ENCODE measurements at places on chromosomes 16 and 17.
A peak's percentile ranks its signal among the peaks of the same experiment; 100 is the strongest.

GRCh38 chr17:5260542-5260941 lies 21.5 kb upstream of the RABEP1 start:
- DNase-seq, result no peak

DNA sequence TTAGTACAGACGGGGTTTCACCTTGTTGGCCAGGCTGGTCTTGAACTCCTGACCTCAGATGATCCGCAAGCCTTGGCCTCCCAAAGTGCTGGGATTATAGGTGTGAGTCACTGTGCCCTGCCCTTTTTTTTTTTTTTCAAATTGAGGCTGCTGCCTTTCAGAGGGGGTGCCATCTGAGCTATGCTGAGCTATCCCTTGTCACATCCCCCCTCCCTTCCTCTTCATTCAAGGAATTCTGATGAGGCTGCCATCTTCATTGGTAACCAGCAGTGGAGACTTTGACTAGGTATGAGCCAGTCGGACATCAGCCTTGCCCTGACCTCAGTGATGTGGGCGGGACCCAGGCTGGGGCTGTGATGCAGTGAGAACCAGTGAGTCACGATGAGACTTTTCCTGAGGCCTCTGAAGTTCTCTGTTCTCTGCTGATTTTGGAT lies 24.4 kb upstream of the GPT2 start:
- no peak for DNase-seq

DNA sequence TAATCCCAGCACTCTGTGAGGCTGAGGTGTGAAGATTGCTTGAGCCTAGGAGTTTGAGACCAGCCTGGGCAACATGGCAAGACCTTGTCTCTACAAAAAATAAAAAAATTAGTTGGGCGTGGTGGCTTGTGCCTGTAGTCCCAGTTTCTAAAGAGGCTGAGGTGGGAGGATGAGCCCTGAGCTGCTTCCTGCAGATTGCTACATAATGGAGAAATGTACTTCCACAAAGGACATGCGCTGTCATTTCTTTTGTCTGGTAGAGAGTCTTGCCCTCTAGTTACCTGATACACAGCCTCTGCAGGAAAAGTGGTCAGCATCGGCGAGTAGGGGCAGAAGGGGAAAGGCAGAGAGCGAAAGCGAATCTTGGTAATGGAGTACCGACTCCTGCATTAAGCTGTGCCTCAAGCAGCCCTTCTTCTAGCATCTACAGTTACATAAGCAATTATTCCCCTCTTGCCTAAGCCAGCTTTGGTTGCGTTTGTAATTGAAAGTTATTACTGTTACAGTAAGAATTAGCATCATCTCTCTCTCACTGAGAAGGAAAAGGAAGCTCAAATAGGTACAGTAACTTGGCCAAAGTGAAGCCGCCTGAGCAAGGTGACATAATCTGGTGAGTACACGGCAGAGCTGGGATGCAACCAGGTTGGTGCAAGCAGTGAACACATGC lies 18.5 kb upstream of the GGA2 start:
- DNase-seq, result peak; percentile 4

DNA sequence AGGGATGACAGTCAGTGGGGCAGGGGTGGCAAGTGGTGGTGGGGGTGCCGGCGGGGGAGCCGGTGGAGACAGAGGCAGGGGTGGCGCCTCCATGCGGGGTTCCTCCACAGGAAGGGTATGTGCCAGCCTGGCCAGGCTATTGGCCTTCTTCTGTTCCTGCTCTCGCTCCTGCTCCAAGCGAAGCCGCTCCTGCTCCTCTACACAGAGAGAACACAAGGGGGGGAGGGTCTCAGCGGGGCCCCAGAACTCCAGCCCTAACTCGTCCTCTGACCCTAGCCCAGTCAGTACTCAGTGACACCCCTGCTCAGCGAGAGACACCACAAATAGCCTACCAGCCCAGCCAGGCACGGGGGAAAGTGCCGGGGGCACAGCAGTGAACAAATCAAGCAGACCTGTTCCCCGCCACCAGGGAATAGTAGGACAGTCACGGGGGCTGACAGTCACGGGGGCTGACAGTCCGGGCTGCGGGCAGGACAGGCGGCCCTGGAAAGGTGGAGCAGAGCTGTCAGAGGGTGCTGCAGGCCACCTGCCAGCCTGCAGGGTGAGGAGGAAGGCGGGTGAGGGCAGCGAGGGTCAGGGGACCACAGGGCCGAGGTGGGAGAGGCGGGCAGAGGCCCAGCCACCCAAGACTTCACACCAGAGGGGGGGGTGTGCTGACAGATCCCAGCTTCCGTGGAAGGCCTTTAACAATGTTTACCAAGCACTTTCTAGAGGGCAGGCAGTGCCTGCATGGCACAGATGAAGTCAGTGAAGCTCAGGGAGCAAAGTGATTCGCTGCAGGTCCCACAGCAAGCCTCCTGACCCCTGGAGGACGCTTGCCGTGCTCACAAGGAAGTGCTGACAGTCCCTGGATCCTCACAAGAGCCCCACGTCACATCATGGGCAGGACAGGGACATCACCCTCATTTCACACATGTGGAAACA lies 5.3 kb downstream of the MNT start:
- DNase-seq, result no peak

DNA sequence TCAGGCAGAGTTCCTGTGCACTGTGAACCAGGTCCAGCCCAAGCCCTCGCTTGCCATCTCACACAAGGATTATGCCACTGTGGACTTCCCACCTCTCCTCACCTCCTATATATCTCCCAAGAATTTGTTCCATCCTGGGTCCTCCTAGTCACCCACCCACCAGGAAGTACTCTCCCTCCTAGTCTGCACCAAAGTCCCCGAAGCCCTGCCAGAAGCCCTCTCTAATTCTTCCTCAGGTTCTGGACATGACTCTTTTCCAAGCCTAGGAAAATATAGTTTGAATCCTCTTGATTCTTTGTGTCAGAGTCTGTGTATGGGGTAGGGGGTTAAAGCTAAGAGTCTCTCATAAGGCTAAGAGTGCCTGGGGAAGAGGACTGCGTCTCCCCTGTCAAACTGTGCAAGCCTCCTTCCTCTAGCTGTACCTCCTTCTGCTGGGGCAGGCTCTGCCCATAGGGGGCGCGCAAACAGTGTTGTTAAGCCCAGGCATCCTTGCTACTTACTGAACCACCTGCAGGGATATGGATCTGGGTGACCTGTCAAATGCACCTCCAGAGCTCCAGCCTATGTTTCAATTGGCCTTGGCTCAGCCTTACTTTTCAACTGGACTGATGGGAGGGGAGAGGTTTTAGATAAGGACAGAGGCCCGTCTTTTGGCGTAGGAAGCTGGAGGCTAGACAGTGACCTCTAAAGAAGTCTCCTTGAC lies 16.6 kb upstream of the DLX4 start:
- peak; percentile 1 for DNase-seq

DNA sequence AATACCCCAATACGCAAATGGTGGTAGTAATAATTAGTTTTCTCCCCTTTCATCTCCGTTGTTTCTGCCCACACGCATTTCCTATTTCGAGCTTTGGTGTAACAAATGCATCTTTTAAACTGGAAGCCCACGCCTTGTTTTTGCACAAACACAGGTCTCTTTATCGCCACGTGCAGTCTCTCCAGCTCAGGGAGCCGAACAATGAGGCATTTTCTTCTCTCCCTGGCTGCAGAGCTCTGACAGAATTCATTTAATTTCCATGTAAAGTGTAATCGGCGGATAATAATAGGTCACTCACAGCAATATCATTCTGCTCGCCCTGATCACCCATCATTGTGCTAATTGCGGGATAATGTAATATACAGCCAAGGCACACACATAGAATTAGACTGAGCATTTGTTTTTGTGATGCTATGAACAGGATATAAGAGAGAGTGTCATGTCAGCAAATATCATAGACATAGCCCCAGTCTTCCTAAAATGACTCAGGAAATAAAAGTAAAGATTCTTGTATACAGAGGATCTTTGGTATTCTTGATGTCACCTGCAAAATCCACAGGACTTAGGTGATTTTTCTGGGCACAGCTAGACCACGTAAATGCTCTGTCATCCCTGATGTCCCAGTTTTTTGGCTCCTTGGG lies 452.6 kb upstream of the CDH11 start:
- DNase-seq, result peak; percentile 33

- no peak for DNase-seq
Measured at GRCh38 chr17:3943240-3943891, 20.9 kb downstream of the ATP2A3 start.

GRCh38 chr17:67434061-67434525 lies 57.0 kb downstream of the PITPNC1 start:
- DNase-seq, result no peak

GRCh38 chr16:67489401-67490083 lies 6.2 kb upstream of the AGRP start:
- DNase-seq, result no peak

DNA sequence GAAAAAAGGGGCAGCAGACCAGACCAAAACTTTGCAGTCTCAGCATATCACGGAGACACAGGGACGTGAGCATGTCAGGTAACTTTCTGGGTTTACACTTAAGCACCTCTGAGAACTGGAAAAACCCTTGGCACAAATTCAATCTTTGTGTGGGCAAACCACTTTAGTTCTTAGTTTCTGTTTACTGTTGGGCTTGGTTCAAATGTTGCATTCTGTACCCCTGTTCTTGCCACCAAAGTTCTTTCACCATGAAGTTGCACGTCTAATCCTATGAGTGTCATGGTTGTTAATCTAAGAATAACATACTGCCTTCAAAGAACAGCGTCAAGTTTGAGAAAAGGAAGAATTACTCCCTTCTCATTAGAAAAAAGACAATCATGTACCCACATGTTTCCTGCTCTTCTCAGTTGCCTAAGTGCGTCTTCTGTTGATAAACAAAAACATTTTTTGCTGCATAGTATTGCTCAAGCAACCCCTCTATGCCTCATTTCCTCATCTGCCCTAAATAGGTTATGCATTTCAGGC lies 11.6 kb downstream of the KRT33A start:
- no peak for DNase-seq

- no peak for DNase-seq
Measured at GRCh38 chr16:57669476-57670162, 1.5 kb downstream of the ADGRG3 start.
